Skin of body (tissue), 3 donors: ENCODE measurements at places on chromosomes 2 and 18. TPM values are rescaled to one million over a fixed set of nuclear protein-coding genes. Genes with fewer than 3 reads are reported as not detected.

TRIM54 gene
- 6.0 TPM for total RNA-seq

PCARE gene
- 0.10 TPM for total RNA-seq

CNGA3 gene
- 0.10 TPM for total RNA-seq

LAPTM4A gene
- 206 TPM for total RNA-seq

EML6 gene
- 2.6 TPM for total RNA-seq
